ENCODE measurements at places on chromosomes 5 and 9.

DNA sequence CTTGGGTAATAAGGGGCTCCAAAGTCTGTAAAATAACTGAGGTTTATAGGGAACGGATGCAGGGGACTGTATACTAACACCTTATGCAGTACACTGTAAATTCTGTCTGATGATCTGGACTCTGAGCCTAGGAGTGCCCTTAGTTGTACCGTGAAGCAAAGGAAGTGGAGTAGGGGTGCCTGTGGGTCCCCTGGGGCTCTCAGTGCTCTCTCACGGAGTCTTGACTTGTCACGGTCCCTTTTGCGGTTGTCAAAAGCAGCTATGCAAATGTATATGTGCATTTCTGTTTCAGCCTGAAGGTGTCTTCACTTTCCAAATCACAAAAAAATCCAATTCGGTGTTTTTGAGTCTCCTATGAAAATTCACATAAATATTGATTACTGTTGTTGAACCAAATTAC lies 17.8 kb downstream of the DMRT1 start:
- no peak for DNase-seq

- no peak for DNase-seq
These were observed 581 bp upstream of the C9orf40 start for GRCh38 chr9:74953235-74953751.

- no peak for DNase-seq
These were observed 23.2 kb downstream of the MAP3K1 start for GRCh38 chr5:56838409-56839039.

DNA sequence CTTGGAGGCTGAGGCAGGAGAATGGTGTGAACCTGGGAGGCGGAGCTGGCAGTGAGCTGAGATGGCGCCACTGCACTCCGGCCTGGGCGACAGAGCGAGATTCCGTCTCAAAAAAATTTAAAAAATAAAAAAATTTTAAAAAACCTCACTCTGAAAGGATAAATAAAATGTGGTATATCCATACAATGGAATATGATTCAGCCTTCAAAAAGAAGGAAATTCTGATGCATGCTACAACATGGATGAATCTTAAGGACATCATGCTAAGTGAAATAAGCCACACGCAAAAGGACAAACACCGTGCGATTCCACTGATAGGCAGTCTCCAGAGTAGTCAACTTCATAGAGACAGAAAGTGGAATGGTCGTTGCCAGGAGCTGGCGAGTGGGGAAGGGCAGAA lies 8.4 kb downstream of the DBN1 start:
- DNase-seq: no peak

DNA sequence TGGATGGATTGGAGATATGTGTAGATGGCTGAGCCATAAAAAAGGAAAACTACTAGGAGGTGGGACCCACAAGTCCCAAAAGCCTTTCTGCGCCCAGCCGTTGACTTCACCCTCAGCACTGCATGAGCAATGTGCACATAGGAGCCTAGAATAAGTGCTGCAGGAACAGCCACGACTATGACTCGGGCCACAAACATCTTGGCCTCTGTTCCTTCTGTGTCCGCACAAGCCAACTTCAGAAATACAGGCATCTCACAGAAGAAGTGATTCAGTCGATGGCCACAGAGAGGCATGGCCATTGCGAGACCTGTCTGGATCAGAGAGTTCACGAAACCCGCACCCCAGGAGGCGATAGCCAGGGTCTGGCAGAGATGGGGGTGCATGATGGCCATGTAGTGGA lies 587 bp downstream of the OR2Y1 start:
- DNase-seq: no peak

- no peak for DNase-seq
These were observed 11.2 kb downstream of the ALG2 start for GRCh38 chr9:99210572-99210971.

DNA sequence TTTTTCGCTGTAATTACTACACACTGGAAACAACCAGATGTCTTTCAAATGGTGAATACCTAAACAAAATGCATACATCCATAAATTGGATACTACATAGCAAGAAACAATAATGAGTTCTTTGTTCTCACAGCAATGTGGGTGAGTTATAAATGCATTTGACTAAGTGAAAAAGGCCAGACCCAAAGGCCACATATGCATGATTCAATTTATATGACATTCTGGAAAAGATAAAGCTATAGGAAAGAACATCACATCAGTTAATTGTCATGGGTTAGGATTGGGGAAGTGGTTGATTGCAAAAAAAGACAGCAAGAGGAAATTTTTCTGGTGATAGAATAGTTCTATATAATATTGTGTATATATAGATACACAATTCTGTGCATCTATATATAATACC lies 198.9 kb downstream of the CYLC2 start:
- no peak for DNase-seq

GRCh38 chr9:18996211-18996610 lies 36.8 kb downstream of the SAXO1 start:
- no peak for DNase-seq

- no peak for DNase-seq
These were observed 90.0 kb downstream of the TRIM32 start for GRCh38 chr9:116777116-116777515.

DNA sequence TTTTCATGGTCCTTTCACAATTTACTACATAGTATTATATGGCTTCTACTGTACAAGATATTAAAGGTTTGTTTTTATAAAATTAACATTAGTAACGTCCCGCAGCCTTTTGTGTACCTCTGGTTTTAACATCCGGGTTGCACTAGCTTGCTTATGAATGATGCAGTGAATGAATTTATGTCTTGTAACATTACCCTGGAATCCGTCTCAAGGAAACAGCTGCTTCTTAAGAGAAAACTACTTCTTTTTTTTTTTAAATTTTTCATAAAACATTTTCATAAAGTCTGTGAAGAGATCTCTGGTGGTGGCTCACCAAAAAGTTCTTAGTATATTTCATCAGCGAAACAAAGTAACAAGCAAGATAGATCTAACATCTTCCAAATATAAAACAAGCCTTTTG lies 23.6 kb downstream of the MARCHF3 start:
- no peak for DNase-seq

- DNase-seq: no peak
These were observed 83.0 kb downstream of the GABBR2 start for GRCh38 chr9:98625728-98626127.

- peak; percentile 80 for DNase-seq
These were observed 3.9 kb downstream of the CCDC183 start for GRCh38 chr9:136799854-136800657.

GRCh38 chr5:64312491-64312890 lies 146.8 kb downstream of the RNF180 start:
- DNase-seq: peak; percentile 13

DNA sequence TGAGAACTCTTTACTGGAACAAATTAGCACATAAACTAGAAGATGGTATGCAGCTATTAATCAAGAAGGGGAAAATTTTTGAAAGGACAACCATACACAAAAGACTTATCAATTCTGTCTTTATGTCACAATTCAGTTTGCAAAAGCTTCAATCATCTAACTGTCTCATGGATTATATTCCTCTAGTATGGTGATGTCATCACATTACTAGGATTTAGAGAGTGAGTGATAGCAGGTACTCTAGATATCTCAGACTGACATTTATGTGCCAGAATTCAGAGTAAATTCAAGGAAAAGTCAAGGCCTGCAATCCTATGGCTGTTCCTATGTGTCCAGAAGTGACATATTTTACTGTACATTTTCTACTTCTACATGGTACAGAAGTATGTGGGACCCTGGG lies 318.9 kb upstream of the GRAMD2B start:
- no peak for DNase-seq

DNA sequence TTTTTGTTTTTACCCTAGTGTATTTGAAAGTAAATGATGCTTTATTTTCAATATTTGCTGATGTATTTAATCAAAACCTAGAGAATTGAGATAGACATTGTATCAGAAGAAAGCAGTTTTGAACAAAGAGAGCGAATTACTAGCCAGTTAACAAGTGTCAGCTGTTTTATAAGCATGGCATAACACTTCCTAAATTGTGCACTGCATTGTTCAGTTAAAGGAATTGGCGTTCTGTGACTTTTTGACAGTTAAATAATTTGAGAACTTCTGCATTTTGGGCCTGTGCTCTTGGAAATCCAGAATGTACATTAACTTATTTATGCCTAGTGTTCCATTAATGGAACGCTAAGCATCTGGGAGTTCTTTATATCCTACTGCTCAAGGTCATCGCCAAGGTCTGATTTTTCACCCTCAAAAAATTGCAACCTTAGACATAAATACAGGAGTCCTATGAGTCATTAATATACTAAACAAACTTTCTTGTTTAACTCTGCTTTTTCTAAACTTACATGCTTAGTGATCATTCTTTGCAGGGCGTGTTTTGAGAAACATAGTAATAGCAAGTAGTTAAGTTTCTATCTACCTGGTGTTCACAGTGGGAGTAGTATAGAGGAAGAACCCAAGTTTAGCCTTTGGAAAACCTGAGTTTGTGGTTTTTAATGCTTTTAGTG lies 31.1 kb downstream of the RASA1 start:
- DNase-seq: no peak

DNA sequence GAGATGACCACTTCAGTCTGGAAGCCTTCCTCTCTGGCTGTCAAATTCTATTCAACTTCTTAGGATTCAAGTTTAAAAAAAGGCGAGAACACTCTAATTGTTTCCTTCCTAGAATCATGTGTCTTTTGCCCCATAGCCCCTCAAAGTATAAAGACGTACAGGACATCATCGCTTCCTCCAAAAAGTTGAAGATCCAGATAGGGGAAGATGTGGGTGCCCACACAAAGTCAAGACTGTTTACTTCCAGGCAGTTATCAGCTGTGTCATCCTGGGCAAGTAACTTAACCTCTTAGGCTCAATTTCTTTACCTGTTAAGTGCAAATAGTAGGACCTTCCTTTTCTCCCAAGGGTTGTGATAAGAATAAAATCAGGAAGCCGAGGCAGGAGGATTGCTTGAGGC lies 40.1 kb downstream of the PPARGC1B start:
- no peak for DNase-seq

- DNase-seq: no peak
These were observed 205.9 kb downstream of the AUH start for GRCh38 chr9:91155746-91156376.

DNA sequence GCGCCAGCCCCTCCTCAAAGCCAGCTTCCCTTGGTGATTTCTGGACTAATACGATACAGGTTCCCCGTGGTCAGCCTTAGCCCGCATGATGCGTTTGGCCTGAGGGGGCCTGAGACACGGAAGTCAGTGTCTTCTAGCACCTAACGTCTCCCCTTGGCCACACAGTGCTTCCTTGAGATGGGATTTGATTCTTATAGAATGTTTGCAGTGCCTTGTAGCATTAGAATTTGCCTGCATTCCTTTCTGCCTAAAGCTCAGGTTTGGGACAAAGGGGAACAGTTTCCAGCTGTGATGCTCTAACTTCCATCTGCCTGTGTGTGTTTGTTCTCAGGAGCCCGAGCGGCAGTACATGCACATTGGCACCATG lies 34.4 kb downstream of the CFAP90 start:
- DNase-seq: no peak

DNA sequence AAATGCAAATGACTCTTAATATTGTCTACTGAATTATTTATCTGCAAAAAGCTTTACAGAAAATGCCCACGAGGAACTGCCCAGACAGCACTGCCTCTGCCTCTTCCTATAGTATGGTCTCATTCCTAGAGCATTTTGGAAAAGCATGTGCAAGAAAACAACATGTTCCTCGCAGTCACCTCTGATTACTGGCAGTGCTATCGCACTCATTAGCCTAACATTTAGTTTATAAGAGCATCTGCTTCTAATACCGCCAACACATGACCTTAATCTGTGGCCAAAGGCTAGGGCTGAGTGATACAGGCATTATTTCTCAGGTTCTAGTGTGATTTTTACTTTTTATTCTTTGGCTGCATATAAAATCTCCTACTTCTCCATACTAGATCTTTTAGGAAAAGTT lies 259.2 kb downstream of the FBXL17 start:
- DNase-seq: no peak

DNA sequence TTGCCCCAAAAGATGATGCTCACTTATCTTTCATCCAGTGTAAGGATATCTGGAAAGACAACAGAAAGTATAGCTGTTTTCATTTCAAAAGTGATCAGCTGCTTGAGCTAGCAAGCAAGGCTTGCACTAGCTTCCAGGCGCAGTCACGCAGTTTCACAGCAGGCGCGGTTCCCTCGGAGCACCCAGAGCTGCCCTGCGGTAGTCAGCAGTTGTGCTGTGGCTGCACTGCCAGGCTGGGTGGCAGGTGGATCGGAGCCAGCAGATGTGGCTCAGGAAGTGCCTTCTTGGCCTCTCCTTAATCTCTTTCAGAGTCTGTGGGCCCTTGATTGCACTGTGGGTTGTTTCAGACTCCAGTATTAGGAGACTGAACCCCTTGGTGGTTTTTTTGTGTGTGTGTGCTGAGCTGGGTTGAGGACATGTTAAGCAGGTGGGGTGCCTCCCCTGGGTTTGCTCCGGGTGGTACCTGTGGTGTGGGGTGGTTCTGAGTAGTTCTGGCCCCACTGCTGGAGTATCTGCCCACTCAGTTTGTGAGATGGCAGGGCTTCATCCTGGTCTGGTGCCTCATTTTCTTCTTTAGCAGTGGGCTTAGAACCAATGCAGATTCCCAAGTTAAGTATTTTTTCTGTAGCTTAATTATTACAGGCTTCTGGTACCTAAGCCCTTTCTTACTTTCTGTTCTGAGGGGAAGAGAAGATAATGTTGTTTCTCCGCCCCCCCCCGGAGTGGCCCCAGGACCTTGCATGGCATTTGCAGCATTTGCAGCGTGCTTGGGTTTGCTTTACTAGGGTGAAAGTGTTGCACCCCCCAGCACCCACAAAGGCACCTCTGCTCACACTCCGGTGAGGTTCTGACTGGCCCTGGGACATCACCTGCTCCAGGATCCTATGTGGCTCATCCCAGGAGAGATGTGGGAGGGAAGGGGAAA lies 16.4 kb downstream of the TENT4A start:
- no peak for DNase-seq
